ENCODE measurements at places on chromosomes 16 and 17. TPM values are rescaled to one million over a fixed set of nuclear protein-coding genes. Genes with fewer than 3 reads are reported as not detected.

GNG13 gene
- not detected for total RNA-seq

DNA sequence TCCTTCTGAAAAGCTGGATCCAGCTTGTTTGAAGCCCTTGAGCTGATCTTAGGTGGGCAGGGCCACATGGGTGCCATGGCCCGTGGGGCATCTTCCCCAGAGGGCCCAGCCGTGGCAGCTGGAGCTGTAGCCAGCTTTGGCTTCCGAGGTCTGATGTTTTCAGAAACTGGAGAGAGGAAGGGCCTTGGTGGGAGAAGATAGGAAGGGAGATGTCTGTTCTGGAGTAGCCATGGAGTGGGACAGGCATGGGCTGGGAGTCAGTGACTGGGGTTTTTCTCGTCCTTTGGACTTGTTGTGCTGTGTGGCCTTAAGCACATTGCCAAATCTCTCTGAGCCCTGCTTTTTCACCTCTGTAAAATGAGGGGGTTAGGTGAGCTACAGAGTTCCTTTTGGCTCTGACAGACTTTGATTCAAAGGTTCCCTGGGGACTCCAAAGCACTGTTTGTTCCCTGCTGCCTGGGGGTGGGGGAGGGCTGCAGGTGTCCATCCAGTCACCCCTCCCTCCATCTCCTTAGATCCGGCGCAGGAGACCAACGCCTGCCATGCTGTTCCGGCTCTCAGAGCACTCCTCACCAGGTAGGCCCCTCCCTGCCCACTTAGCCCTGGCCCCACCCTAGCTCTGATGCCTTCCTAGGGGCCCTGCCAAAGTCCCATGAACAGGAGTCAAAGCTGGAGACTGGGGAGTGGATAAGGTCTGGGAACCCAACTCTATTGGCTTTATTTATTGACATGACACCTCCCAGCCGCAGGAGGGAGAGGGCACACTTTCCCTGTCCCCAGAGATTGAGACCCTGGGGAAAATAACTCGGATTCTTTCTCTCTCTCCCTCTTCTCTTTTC lies 2.1 kb downstream of the PPP1R1B start:
- DNase-seq, result no peak

GRCh38 chr16:12627394-12627793 lies 176.3 kb downstream of the CPPED1 start:
- DNase-seq, result no peak

CFAP97D1 gene
- total RNA-seq, result not detected

DNA sequence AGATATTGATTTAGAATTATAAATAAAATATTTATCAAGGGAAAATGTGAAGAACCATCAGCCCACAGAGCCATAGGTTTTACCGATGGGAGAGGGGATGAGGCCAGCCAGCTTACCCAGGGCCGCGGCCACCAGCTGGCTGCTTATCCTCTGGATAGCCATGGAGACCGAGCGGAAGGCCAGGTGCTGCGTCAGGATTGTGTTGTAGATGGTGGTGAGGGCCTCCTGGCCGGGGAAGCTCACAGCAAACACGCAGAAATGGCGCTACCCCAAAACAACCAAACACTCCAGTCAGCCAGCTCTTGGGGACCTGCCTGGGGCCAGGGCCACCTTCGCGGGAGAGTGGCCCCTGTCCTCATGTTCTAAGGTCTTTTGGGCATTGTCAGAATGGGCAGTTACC lies 97.8 kb downstream of the DNAH17 start:
- DNase-seq, result no peak

UNK gene
- 33.9 TPM for total RNA-seq

GRCh38 chr17:34997355-34997862 lies 17.1 kb downstream of the LIG3 start:
- no peak for DNase-seq

DNA sequence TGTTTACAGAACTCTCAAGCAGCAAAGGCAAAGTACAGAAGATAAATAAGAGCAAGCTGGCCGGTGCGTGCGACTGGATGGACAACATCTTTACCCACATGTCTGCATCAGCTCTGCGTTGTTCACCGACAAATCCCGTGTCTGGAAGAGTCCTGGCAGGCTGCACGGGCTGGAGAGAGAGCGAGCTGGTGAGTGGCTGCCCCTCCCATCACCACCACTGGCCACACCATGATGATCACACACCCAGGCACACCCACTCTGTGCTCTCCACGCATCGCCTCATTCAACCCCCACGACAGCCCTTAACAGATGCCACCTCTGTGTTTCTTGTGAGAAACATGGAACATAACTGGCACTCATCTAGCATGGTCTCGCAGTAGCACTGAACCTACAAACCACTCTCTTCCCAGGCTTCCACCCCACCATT lies 59.2 kb downstream of the ANKRD11 start:
- no peak for DNase-seq

DNA sequence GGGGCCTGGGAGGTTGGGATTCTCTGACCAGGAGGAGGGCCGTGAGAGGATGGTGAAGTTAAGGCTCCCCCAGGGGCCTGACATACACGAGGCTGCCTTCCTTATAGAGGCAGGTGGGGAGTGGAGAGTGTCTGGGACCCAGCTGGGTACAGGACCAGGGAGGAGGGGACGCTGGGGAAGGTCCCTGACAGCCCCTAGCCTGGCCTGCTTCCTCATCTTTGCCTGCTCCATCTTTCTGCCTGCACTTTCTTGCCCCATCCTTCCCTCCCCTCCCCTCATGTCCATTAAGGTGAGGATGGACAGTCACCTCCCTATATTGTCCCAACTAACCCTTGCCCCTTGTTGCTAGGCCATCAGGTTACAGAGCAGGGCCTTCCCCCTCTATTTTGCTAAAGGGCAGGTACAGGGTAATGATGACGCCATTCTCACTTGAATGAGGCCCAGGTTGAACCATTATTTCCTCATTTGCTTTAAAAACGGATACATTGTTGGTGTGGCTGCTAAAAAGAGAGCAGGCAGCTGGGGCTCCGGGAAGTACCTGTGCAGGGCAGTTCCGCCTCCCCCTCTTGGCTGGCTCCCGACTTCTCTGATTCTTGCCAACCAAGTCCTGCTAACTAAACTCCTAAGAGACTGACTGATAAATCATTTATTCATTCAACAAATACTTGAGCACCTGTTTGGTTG lies 1.3 kb downstream of the C17orf99 start:
- no peak for DNase-seq

PPP1R1B gene
- not detected for total RNA-seq

DNA sequence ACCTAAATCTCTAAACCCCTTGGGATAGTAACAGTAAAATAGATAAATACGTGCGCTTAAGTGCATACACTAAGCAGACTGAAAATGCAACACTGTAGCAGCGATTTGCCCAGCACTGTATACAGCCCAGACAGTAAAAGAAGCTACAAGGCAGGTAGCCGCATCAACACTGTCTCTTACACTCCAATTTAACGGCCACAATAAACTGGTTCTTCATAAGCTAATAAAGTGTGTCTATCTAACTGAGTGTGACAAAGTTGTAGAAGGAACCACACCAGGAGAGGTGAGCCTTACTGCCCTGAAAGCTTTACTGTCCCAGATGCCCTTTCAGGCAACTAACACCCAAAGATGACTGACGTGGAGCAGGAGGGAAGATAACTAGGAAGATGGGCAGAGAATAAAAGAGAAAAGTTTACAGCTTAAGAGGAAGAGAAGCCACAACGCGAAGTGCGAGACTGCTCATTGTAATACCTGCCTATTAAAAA lies 847 bp downstream of the ZDHHC7 start:
- no peak for DNase-seq

DNA sequence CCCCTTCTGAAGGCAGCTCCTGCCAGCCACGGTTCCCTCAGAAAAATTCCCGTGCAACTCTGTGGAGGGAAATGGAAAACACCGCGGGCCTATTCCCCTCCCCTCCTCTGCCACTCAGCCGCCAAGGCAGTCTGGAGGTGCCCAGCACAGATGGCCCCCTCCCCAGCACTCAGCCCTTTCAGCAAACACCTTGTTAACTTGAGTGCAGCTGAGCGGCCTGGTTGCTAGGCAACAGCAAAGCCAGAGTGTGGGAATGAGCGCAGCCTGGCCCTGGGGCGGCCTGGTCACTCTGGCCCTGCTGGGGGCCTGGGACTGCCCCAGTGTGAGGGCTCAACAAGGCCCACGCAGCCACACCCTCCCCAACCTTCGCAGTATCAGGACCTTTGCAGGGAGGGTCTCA lies 32.8 kb downstream of the CACNA1G start:
- no peak for DNase-seq

GRCh38 chr16:89100601-89101302 lies 7.1 kb downstream of the ACSF3 start:
- DNase-seq, result no peak

- no peak for DNase-seq
Observed at GRCh38 chr17:21042458-21043295, at the start of gene USP22. USP22 (minus strand) TSS chr17:21043011; CDS start chr17:21042835, 176 bp downstream.

MAZ gene
- 224 TPM for total RNA-seq

- DNase-seq, result no peak
Observed at GRCh38 chr17:42010898-42011516, 6.2 kb downstream of the DNAJC7 start.

DNA sequence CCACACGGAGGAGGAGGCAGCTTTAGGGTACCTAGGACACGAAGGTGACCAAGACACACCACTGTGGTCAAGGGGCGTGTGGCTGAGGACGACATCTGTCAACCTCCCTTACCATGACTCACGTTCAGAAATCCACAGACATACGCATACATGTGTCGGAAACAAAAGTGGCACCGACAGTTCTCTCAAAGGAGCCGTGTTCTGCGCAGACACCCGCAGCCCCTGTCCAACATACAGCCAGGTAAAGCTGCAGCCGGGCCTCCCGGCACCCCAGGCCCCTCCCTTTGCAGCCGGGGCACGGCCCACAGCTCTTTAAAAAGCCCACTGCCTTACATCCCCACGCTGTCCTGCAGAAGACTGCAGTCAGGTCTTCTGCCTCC lies 40.5 kb upstream of the KLHDC4 start:
- no peak for DNase-seq

GRCh38 chr16:12311877-12312276 lies 335.3 kb downstream of the SNX29 start:
- no peak for DNase-seq

TBC1D3D gene
- 7.4 TPM for total RNA-seq

DRC3 gene
- not detected for total RNA-seq

- no peak for DNase-seq
Observed at GRCh38 chr16:86379505-86379846, 130.9 kb upstream of the FOXF1 start.

FOXN1 gene
- total RNA-seq, result not detected

GRCh38 chr17:65447823-65448222 lies 113.6 kb downstream of the AXIN2 start:
- DNase-seq, result no peak

DNA sequence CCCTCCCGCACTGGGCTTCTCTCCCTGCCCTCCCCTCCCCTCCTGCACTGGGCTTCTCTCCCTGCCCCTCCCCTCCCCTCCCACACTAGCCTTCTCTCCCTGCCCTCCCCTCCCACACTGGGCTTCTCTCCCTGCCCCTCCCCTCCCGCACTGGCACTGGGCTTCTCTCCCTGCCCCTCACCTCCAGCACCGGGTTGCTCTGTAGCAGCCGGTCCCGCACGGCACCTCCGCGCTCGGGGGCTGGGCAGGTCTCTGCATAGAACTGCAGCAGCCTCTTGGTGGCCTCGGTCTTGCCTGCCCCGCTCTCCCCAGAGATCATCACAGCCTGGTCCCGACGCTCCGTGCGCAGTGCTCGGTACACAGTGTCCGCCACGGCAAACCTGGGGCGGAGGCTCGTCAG lies 9.8 kb downstream of the MYO1C start:
- DNase-seq, result no peak

PRAC2 gene
- not detected for total RNA-seq

DNA sequence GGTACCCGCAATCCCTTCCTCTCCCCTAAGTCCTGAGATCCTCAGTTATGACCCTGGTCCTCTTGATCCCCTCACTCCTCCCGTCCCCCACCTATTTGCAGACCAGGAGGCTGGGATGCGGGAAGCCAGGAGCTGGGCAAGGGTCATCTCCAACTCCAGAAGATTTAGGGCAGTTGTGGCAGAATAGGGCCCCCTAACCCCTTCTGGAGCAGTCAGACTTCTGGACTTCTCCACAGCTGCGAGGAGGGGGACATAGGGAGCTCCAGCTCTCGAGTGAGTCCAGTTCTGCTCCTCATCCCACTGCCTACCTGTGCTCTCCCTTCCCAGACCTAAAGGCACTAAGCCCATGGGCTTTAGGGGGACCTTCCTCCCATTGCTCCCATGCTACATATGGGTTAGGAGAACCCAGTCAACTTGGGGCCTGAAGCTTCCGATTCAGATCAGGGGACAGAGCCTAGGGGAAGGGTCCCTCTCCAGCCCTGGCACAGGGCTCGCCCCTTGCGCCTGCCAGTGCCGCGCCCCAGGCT lies 1.3 kb downstream of the WNK4 start:
- no peak for DNase-seq

DNA sequence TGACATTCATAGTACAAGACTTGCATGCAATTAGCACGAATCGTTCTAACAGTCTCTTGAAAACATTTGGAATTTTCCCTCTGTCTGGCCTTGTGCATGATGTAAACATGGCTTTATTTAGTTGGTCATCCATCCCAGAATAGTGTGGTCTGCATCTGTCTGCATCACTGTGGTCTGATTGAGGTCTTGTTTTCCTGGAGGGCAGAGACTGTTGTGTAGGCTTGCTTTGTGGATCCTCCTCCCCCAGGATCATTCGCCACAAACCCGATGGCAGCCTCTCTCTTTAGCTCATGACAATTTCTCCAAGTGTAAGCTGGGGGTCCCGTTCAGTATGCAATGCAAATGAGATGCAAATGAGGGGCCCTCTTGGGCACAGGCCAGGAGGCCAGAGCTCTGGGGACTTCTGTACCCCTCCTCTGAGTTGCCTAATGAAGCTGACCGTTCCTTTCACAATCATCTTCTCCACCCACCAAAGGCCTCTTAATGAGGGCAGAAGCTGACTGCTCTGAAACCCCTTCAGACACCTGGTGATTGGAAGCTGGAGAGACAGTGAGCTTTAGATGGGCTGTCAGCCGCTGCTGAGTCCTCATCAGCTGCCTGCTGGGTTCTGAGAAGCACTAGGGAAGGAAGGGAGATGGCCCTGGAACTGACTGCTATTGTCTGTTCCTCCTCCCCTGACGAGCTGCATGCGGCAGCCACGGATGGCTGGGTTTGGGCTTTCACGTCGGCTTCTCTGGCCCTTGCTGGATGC lies 201.2 kb upstream of the CACNG3 start:
- DNase-seq, result no peak
